ENCODE measurements at places on chromosomes 16 and 17.

DNA sequence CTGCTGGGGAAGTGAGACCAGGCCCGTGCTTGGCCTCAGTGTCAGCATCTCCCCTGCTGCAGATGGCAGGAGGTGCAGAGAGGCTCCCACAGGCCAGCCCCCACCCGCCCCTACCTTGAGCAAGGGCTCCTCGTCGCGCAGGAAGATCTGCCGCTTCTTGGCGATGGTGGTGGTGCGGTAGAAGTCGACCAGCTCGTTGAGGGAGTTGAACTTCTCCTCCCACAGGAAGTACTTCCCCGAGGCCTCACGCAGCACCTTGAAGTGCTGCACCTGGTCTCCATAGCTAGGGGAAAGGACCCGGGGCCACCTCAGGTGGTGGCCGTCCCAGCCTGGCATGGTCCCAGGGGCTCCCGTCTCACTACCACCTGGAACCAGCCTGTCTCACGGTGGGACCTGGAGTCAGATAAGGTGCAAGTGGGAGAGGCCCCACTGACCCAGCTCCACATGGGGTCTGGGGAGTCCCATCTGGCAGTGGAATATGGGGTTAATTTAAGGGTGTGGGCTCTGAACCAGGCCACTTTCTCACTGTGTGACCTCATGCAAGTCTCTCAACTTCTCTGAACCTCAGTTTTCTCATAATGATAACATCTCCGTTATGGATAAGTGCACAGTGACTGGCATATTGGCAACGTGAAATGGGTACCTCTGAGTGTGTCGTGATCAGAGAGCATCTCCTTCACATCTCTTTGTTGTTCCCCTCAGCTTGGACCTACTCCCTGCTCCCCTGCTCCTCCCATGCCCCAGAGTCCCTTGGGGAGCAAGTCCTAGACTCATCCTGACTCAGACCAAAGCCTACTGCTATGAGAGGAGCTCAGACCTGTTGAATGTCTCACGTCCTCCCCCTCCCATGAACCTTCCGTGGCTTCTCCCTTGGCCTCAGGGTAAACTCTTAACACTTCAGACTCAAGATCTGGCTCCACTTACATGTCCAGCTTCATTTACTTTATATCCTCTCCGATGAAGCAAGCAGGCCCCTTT, 19.8 kb upstream of the FAM83G start:
- no peak for DNase-seq

DNA sequence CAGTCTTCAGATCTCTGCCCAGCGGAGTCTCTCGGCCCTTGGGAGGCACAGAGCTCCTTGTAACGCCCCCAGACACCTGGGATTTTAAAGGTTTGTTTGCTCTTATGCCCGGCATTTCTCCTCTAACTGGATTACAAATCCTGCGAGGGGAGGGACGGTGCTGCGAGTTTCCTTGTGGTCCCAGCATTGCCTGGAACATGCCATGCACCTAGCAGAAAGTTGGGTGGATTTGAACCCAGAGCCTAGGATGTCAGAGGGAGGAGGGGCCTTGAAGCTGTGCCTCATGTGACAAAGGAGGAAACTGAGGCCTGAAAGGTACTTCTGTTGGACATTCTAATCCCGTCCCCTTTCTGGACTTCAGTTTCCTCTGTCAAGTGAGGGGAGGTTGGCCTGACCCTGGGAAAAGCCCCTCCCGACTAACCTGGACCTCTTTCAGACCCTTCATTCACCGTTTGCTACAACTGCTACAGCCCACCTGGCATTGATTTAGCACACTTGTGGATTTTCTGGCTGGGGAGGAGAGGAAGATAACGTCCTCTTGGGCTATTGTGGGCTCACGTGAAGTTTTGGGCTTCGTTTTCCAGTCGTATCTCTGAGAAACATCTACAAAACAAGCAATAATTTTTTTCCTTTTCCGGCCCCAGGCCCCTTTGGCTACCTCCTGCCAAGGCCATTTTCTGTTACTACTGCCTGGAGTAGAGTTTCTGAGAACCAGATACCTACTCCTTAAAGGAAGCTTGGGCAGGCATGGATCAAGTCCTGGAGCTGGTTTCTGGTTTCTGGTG, 30.9 kb downstream of the MRC2 start:
- no peak for DNase-seq

GRCh38 chr16:7887316-7887715, 554.7 kb downstream of the RBFOX1 start:
- DNase-seq, result no peak

- DNase-seq, result no peak
Observed at GRCh38 chr16:11248133-11248532, 7.9 kb downstream of the SOCS1 start.

GRCh38 chr17:18190628-18191235, 7.1 kb downstream of the ALKBH5 start:
- DNase-seq, result no peak

DNA sequence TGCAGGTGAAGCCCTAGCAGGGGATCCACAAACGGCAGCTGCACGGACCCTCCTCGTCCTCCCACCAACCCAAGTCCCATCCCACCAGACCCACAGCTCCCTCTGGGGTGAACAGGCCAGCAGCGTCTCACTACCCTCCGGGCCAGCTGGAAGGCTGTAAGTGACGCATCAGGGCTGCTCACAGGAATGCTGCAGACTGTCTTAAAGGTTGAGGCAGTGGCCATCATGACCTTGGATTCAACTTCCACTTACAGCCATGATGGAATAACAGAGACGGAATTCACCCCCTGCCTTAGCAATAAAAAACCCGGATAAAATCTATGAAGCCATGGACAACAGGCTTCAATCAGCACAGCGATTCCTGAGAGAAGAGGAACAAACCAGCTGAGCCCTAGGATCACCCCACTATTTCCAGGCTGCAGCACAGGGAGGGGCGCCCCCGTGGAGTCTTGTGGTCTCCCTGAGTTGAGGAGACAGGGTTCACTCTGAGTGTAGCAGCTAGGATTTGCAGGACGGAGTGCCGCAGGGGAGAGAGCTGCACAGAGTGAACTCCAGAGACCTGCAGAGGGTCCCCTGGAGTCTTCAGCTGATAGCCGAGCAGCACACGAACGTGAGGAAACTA, 10.5 kb downstream of the FAM83G start:
- DNase-seq, result no peak

DNA sequence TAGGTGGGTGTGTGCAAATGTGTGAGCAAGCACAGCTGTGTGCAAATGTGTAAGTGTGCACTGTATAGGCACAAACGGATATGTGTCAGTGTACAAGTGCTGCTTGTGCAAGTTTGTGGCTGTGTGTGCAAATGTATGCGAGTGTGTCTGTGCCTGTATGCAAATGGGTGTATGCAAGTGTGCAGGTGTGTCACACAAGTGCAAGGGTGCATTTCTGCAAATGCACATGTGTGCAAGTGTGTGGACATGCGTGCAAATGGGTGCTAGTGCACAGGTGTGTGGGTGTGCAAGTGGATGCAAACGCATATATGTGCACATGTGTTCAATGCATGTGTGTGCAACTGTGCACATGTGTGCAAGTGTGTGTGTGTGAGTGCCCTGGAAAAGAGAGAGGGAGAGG, 76.5 kb upstream of the TNRC6C start:
- no peak for DNase-seq

- DNase-seq, result no peak
Observed at GRCh38 chr16:84806256-84806889, 13.4 kb upstream of the CRISPLD2 start.

DNA sequence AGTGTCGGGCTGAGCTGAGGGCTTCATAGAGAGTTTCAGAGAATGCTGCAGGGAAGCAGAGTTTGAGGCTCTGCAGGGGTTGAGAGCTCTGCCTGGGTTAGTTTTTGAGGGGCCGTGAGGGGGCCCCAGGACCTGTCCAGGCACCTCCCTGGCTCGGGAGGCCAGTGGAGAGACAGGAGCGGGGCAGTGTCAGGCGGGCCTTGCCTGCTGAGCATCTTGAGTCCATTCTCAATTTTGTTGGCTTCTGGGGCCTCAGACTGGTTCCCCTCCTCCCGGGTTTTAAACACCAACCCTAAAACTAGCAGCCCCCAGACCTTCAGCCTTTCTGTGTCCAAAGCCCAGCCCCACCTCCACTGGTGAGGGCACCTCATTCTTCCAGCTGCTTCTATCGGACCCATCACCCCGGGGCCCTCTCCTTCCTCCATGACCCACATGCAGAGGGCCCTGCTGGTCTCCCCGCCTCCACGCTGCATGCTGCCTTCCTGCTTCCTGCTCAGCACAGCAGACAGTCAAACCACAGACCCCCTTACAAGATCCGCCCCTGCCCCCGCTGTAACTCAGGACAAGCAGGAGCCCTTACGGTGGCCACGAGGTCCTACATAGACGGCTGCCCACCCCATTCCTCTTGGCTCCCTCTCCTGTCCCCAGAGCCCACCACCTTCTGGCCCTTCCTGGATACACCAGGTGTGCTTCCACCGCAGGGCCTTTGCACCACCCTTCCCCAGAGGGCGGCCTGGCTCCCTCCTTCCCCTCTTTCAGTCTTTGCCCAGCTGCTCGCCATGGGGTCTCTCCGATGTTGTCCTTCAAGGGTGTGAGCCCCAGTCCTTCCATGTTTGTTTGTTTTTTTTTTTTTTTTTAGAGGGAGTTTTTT, 3.8 kb downstream of the RNF213 start:
- no peak for DNase-seq

All from NCI-H1436 (cell line).